Stimulated activated CD4-positive, alpha-beta T cell treated with anti-CD3 and anti-CD28 coated beads, Interleukin-15, amount 100 ng/mL, for 1 hour (primary cell): ENCODE measurements at places on chromosomes 13 and 19.

DNA sequence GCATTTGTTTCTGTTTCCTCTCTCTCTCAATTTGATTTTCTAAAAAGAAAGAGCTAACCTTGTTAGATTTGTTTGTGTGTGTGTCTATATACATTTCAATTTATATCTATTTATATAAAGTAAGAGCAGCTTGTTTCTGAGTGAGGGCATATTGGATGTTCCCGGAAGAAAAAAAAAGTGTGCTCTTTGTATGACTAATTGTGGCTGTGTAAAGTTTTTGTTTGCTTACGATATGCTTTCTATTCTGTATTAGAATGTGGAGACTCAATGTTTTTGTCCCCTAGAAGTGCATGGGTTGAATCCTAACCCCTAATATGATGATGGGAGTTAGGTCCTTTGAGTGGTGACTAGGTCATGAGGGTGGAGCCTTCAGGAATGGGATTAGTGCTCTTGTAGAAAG lies 66.6 kb upstream of the C1QTNF9B start:
- no peak for DNase-seq

GRCh38 chr19:48060381-48060780 lies 16.5 kb upstream of the CABP5 start:
- DNase-seq = no peak

DNA sequence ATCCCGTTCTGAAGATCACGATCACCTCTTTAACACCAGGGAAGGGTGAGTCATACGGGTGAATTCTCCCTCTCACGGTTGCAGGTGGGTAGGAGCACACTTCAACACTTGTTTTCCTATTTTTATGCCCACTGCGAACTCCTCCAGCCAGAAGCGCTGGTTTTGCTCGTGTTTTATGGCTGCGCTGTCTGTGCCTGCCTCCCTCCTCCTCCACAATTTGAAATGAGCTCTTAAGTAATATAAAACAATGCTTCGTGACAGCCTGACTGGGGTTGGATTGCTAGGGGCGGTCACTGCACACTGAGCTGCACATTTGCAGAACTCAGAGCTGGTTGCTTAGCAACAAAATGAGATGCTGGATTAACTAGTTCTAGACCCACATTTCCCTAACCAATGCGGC lies 12.9 kb downstream of the CCDC70 start:
- no peak for DNase-seq

DNA sequence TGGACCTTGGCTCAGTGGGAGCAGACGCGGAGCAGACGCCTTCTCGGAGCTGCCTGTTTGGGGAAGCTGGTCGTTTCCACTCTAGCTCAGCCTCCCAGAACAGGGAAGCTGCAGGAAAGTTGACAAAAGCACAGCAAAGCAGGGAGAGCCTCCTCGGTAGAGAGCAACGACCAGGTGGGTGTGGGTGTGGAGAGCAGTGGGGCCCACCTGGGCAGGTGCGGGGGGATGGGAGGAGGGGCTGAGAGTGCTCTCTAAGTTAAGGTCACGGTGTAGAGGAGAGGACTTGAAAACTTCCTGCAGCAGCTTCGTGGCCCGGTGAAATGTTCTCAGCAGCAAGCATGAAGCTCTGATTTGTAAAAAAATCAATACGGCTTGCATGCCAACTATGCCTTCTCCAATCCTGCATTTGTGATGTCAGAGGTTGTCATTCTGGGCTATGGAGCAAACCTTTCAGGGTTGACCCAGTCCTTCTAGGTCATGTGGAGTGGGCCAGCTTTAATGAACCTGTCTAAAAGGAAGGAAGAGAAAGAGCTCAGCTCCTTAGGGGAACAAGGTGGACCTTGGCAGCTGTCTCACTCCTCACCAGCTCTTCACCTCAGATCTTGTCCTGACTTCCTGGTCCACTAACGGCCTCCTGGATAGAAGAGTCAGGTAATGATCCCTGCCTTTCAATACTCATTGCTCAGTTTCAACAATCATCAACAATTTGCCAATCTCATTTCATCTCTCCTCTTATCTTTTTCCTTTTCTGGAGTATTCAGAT lies 85.8 kb upstream of the UBL3 start:
- DNase-seq = no peak

DNA sequence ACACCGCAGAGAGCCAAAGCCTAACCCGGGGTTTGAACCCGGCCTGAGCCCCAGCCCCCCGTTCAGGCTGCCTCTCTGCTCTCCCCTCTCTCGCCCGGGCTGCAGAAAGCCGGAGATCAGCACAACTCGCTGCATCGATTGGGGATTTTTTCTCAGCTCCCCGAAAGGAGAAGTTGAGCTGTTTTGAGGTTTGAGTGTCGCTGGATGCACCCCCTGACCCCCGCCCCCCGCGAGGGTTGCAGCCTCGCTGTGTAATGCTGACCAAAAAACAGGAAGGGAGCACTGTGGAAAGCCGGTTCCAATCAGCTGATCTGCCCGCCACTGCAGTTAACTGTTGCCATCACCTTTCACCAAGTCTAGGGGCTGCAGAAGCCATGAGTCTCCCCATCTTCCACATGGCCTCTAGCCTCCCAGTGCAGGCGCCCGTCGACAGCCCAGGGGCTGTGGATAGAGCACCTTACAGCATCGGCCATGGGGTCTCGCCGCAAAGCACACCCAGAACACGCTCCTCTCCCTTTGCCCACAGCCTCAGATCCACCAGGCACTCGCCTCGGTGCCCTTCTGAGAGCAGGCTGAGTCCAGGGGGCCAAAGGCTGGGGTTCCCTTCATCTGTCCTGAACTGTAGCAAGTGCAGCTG lies 34.5 kb downstream of the MYO9B start:
- DNase-seq = no peak

- no peak for DNase-seq
Observed at GRCh38 chr19:3057275-3057714, 5.0 kb downstream of the TLE5 start.

DNA sequence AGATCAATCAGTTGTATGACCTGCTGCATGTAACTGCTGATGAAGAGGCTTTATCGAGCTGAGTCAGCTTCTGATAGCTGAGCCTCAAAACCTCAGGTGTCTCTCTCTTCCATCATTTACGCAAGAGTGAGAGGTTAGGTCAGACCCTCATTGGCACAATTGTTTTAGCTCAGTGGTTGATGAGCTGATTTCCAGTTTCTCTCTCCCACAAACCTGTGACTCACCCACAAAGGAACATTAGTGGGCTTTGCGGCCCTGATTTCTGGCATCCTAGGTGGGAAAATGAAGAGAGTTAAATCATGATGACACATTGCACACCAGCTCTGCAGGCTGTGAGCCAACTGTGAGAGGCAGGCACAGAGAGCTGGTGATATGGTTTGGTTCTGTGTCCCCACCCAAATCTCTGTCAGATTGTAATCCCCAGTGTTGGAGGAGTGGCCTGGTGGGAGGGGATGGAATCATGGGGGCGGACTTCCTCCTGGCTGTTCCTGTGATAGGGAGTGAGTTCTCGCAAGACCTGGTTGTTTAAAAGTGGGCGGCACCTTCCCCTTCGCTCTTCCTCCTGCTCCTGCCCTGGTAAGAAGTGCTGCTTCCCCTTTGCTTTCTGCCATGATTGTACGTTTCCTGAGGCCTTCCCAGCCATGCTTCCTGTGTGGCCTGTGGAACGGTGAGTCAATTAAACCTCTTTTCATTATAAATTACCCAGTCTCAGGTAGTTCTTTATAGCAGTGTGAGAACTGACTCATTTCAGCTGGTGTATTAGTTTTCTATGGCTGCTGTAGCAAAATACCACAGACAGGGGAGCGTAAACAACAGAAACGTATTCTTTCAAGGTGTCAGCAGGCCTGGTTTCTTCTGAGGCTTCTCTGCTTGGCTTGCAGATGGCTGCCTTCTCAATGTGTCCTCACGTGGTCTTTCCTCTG lies 33.5 kb upstream of the TMTC4 start:
- DNase-seq = no peak

DNA sequence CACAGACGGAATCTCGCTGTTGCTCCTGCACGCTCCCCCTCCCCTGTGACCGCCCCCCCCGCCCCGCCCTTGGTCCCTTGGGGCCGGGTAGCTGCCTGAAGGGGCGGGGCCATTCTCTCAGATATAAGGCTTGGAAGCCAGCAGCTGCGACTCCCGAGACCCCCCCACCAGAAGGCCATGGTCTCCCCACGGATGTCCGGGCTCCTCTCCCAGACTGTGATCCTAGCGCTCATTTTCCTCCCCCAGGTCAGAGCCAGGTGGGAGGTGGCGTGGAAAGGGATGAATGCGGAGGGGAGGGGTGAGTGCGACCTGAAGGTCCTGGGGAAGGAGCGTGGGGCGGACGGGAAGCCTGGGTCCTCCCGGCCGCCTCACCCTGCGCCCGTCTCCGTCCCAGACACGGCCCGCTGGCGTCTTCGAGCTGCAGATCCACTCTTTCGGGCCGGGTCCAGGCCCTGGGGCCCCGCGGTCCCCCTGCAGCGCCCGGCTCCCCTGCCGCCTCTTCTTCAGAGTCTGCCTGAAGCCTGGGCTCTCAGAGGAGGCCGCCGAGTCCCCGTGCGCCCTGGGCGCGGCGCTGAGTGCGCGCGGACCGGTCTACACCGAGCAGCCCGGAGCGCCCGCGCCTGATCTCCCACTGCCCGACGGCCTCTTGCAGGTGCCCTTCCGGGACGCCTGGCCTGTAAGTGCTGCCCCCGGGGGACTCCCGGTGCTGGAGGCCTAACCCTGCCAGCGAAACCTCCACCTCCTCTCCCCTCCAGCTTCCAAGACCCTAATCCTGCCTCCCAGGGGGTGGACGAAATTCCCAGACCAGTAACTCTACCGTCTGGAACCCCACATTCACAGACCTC lies at the start of gene DLL3:
TSS of gene DLL3 (plus strand) at position 150 of the 845 bp plus-strand sequence. CDS start at position 178, 28 bp downstream.
- DNase-seq = no peak
